ENCODE measurements at places on chromosomes 5 and 9.

GRCh38 chr5:34791761-34792244 is 47.2 kb upstream of the TTC23L start:
- DNase-seq: no peak

DNA sequence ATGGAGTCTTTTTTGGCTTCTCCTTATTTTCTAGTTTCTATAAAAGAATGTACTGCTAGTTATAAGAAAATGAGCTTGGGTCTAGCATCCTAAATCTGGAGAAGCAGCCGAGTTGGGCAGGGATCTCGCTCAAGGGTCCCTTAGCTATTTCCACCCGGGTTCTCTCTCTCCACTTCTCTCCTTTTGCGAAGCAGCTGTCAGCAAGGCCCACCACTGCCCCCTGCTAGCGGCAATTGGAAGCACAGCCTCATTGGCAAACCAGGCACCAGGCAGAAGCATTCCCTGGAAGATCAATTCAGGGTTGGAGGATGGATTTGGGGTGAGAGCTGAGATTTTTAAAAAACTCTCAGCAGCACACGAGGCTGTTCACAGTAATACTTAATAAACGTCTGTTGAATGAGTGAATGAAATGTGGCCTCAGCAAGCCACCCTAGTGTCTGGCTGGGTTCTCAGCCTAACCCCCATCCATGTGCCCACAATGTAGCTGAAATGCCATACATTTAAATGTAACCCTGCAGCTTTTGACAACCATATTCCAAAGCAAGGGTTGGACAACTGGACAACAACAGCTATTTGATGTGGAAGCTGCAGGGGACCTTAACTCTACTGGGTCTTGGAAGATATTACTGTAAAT is 34.6 kb upstream of the TNIP1 start:
- peak; percentile 87 for DNase-seq

GRCh38 chr9:70811638-70812037 is 309.8 kb downstream of the TRPM3 start:
- no peak for DNase-seq

- DNase-seq: no peak
Observed at GRCh38 chr9:104745852-104746251, 1.6 kb upstream of the NIPSNAP3A start.

DNA sequence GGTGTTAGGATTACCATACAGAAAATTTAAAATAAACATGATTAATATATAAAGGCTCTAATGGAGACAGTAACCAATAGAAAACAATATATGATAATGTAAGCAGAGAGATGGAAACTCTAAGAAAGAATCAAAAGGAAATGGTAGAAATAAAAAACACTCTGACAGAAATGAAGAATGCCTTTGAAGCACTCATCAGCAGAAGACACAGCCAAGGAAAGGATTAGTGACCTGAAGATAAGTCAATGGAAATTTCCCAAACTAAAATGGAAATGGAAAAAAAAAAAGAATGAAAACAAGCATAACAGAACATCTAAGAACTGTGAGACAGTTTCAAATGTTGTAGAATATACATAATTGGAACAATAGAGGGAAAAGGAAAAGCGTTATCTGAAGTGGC is 302.6 kb downstream of the DRD1 start:
- DNase-seq: no peak

DNA sequence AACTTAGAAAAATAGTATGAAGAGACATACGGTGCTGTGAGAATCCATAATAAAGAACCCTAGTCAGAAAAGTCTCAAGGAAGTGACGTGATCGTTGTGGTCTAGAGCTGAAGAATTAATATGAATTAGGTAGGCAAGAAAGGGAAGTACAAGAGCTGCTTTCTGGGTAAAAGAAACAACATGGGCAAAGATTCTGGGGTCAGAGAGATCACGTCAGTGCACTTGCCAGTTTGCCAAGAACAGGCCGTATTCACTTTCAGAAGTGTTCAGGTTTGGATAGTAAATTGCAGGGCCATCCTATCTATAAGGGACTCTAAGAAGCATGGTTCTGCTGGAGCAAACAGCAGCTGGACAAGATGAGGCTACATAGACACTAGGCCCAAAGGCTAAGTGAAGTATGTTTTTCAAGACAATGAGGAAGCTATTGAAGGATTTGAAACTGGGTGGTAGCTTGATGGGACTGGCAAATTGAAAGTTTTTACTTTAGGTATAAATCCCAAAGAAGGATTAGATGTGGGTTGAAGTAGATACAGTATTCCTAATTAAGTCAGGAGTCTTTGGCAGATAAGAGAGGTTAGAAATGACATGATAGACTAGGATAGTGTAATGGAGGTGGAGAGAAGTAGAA is 4.8 kb upstream of the CHD1 start:
- no peak for DNase-seq

DNA sequence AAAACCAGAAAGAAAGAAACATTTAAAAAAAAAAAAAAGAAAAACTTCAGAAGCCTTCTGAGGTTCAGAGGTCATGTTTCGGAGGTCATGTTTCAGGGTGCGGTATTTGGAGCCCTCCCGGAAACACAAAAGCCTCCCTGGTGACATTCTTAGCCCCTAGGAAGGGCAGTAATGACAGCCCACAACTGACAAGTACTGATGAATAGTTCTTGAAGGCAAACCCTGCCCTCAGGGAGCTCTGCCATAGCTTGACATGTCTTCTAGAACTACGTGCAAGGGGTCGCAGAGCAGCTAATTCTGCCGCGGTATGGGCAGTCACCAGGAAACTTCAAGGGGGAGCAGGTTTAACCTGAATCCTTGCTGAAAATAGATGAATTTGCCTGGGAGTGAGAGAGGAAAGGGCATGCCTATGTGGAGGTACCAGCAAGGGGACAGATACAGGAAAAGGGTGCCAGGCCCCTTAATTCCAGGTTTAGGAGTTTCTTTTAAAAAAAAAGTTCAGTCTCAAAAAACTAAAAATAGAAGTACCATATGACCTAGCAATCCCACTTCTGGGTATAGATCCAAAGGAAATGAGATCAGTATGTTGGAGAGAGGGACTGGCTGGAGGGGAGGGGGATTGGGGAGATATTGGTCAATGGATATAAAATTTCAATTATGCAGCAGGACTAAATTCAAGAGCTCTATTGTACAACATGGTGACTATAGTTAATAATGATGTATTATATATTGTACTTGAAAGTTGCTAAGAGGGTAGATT is 98.4 kb downstream of the C9orf152 start:
- no peak for DNase-seq

GRCh38 chr5:145960848-145961600 is 24.6 kb downstream of the SH3RF2 start:
- peak; percentile 30 for DNase-seq

DNA sequence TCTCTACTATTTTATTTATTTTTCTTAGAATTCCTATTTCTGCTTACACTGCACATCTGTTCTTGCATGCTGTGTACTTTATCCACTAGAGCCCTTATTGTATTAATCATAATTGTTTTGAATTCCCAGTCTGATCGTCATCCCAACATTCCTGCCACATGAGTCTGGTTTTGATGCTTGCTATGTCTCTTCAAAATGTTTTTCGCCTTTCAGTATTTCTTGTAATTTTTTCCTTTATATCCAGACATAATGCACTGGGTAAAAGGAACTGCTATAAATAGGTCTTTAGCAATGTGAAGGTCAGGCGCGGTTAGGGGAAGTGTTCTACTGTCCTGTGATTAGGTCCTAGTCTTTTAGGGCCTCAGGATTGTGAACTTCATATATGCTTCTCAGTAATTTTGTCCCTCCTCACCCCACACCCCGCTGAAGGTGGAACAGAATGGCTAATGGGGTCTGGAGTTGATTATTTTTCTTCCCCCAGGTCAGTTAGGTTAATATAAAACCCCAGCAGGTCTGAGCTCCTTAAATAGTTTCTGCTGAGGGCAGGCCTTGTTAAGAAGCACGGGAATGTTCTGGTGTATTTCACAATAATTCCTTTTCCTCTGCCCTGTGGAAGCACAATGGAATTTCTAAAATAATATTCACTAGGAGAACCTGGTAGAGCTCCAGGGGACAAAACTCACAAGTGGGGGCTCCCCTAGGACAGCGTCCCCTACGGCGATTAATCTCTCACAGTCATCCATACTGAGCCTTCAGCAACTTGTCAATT is 146.6 kb upstream of the TUT7 start:
- DNase-seq: peak; percentile 61

All from RWPE1 (cell line).